ENCODE measurements at places on chromosomes 7 and 10.
A peak's percentile ranks its signal among the peaks of the same experiment; 100 is the strongest.

DNA sequence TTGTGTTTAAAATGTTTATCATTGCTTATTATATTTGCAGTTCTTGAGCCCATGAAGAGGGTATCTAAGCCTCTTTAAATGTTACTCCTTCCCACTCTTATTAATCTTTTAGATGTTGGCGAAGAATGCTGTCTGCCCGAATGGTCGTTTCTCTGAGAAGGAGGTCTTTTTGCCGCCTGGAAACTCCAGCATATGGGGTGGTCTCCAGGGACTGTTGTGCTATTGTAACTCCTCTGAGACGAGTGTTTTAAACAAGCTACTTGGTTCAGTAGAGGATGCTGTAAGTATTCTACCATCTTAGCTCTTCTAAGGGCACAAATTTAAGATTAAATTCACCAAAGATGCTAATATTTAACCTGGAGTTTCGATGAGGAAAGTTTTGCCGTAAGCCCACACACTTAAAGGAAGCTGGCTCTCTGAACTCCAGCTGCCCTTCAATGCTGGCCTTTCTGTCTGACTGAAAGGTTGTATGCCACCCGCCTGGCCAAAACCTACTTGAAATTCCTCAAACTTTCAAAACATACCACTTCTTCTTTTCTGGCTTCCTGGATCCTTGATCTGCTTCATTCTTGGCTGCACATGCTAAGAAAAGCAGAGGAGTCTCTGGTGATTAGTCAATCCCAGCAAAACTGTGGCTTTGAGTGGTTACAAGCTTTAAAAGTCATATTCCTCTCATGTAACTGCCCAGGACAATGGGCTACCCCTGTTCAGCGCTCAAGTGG lies 74.7 kb downstream of the ABCA13 start:
- DNase-seq = peak; percentile 9

DNA sequence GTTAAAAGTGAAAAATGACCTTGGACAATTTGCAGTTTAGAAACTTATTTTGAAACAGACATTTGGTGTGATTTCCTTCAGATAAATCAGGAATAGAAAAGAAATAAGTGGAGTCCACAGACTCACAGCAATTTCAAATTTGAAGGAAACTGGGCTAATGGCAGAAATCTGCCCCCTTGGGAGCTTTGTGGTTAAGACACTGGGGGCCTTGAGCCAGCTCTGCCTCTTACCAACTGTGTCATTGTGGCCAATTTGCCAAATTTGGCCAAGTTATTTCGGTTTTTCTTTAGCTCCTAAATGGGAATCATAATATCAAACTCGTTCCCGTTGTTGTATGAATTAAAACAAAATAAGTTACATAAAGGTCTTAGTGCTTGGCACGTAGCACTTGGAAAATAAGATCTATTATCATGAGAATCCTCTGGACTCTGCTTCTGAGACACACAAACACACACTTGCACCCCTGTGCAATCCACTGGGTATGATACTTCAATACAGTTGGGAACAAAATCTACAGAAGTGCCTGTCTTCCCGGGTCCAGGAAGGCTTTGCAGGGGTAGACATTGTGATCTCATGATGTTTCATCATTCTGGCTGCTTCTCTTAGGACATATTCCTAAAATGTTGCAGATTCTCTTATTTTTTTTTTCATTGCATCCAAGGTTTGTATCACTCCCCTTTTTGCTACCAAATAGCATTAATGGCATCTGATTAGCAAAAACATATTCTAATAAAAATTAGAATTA lies 4.9 kb downstream of the ARMC3 start:
- DNase-seq = no peak

DNA sequence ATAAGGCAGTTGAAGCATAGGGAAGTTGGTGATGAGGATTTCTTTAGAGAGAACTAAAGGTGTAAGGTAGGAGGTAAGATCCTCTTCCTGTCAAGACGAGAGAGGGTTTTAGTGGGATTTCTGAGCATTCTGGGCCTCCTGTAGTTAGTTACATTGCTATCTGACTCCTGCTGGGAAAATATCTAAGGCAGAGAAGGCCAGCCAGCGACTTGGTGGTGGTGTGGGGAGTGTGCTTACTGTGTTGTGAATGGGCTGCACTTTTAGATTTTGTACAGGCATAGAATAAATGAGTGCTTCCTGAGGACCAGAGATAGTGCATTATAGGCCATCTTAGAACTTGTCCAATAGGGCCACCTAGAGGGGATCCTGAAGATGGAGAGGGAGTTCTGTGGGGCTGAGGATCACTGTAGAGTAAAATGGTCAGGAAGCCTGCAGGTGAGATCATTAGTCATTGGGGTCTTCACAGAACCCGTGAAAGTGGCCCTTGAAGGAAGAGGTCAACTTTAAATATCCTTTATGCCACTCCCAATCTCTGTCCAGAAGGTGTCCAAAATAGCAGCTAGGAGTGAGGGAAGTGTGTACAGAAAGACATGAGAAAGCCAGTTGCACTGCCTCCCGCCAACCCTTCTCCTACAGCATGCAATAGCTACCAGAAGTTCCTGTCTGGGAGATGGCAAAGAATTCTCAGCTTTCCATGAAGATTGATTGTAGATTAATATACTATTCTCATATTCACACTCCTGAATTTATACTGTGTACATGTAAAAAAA lies 266.6 kb downstream of the POLR1F start:
- DNase-seq = no peak

DNA sequence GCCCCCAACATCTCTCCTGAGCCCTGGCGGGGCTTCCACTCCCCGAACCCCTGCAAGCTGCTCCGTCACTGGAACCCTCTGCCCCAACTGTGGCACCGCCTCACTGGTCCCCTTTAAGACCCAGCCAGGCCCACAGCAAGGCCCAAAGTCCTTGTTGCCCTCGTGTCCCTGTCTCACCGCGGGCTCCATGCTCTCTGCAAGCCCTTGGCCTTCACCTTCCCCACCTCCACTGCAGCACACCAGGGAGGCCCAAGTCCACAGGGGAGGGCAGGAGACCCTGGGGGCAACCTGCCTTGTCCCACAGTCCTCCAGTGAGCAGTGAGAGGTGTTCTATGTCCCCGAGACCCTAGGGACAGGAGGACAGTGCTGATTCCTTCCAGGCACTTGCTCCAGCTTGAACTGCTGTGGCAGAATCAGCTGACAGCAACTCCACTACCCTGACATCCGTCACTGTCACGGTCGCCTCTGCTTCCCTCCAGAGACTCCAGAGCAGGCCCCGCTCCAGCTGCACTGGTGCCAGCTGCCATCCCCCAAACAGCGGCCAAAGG lies 105.3 kb downstream of the CYTH3 start:
- no peak for DNase-seq

DNA sequence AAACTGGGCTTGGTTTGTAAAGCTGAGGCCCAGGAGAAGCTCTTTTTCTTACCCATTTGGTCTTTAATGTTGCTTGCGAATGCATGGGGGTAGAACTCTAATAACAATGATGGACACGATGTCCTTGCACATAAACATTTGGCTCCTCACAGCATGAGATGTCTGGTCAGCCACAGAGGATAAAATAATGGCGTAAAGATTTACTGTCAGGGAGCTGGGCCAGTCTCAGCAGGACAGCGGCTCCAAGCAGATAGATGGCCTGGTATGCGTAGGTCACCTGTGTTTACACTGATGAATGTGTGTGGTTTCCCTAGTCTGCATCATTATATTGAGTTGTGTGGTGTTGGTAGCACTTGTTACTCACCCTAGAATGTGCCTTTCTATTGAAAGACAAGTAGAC lies 537.4 kb downstream of the CNTNAP2 start:
- DNase-seq = no peak

GRCh38 chr7:6035165-6035564 lies 4.0 kb downstream of the ANKRD61 start:
- no peak for DNase-seq

GRCh38 chr10:13808556-13809391 lies 222.0 kb downstream of the PRPF18 start:
- DNase-seq = no peak

DNA sequence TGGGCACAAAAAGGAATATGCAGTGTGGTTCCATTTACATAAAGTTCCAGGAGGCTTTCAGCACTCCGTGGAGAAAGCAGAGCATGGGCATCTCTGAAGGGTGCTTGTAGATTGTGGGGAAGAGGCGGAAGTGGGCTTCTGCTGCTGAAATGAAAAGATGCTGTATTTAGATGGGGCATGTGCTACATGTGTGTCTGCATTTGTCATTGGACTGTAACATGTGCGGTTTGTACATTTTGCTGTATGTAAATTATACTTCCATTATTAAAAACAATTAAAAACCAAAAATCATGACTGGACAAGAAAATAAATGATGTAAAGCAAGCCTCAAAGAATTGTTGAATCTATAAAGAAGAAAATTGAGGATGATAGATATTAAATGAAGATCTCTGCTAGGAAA lies 334.0 kb downstream of the WDR37 start:
- no peak for DNase-seq

DNA sequence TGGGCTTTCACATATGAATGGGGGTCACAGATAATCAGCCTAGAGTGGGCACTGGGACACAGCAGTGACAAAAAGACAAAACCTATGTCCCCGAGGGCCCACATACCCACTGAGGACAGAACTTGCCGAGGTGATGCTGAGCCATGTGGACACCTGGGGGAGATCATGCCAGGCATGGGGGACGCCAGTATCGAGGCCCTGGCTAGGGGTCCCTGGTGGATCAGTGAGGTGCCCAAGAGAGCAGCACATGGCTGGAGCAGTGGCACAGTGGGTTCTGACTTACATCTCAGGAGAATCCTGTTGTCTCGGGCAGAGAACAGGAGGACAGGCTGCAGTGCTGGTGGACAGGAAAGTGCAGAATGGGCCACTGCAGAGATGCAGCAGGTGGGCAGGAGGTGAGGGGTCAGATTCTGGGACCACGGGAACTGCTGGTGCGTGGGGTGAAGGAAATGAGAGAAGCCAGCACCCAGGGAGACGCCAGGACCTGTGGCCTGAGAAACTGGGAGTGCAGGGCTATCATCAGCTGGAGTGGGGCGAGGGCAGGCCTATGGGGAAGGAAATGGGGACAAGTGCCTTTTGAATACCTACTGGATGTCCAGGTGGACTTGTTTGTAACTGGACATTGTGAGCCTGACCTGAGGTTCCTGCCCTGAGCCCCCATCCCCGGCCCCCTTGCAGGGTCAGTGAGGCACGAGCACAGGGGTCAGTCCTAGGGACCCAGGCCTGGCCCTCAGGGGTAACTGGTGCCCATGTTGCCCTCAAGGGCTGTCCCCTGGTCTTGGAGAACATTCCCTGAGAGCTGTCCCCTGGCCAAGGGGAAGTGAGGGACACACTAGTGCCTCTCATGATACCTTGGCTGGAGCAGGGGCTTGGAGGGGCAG lies 91.2 kb upstream of the RET start:
- no peak for DNase-seq

- DNase-seq = no peak
These were observed 27.4 kb upstream of the GDI2 start for GRCh38 chr10:5840314-5841307.

GRCh38 chr7:151448261-151449252 lies 8.6 kb upstream of the CRYGN start:
- DNase-seq = peak; percentile 68

DNA sequence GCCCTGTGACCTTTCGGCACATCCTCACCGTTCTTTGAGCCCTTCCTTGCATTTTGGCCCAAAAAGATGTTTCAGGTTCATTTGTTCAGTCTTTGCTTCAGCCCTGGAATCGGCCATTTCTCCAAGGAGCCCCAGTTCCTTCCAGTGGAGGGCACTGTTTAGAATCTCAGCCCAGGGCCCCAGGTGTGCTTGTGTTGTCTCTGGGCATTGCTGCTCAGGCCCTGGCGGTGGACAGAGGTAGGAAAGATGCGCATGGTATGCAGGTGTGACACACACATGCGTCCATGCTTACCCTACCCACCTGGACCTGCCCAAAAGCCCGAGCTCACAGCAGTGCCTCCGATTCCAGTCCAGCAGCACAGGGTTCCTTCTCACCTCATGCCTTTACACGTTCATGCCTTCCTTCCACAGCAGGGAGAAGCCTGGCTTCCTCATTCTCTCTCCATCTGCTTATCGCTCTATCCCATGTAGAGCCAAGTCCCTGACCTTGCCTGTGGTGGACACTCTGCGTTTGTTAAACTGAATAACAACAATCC lies 70.6 kb downstream of the LHPP start:
- no peak for DNase-seq

DNA sequence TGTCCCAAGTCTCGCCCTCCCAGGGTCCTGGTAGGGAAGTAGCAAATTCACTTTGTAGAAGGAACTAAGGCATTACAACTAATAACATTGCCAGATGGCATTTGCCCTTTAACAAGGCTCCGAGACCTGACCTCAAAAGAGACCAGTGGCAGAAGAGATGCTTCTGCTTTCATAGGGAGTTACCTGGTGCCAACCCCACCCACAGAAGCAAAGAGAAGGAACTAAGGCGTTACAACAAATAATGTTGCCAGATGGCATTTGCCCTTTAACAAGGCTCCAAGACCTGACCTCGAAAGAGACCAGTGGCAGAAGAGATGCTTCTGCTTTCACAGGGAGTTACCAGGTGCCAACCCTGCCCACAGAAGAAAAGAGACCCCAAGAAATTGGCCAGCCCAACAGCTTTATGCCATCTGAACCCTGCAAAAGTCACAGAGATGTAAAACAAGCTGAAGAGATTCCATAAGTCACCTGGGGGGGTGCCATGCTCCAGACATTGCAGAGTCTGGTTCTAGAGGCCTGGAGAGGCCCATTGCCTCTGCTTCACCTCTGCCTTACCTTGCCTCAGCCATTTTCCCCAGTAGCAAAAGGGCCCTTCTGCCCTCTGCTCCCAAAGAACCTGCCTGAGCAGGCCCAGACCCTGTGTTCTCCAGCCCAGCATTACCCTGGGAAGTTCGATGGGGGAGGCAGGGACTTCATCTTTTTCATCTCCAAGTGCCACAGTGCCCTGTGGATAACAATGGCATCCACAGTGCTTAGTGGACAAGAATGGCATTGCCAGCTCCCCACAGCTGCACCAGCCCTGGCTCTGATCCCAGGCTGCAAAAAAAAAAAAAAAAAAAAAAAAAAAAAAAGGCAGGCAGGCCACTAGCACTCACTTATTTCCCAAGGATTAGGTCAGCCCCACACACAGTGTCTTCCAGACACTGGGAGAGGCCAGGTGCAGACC lies 179.5 kb upstream of the PLXNA4 start:
- no peak for DNase-seq

- no peak for DNase-seq
These were observed 6.6 kb upstream of the FEZF1 start for GRCh38 chr7:122311050-122311700.

DNA sequence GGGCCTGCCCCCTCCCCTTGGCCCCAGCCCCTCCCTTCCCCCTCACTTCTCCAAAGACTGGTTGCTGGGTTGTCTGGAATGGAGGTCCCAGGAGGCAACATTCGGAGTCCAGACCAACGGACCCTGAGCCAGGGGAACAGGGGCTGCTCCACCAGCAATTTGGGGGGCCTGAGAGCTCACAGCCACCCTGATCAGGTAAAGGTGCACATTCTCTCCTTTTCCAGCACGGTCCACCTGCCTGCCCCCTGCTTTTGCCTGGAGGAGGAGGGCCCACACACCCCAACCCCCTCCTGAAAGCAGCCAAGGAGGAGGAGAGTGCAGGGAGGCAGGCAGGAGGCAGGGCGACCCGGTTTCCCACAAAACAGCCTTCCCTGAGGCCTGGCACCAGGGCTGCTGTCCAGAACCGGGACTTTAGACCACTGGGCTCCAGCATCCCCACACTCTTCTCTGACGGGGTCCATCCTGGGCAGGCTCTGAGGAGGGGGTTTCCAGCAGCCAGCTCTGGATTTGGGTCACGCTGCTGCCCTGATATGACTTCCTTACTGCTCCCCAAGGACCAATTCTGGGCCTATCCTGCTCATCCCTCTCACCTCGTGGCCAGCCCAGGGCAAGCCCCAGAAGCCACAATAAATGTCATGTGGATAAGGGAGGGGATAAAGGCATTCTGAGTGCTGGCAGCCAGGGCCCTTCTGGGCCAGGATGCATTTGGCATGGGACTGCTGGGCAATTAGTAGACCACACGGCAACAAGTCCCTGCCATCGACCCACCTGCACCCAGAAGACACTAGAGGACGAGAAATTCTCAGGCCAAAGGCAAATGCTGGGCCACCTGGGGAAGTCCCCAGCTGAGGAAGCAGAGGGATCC lies 1.1 kb upstream of the CAMK2B start:
- DNase-seq = no peak
